Camera-type eye (tissue), 1 donor: ENCODE measurements at places on chromosomes 5 and 9. TPM values are rescaled to one million over a fixed set of nuclear protein-coding genes. Genes with fewer than 3 reads are reported as not detected.

The TTC23L gene
- 2.9 TPM for total RNA-seq

The SLCO6A1 gene
- total RNA-seq: not detected

The MELK gene
- total RNA-seq: 9.2 TPM

The CNTNAP3 gene
- 34.9 TPM for total RNA-seq

The OLFM1 gene
- 48.8 TPM for total RNA-seq

The GABRB2 gene
- 16.1 TPM for total RNA-seq

The FAM151B gene
- total RNA-seq: 12.6 TPM

The CSF1R gene
- 22.4 TPM for total RNA-seq

The CCDC69 gene
- total RNA-seq: 3.8 TPM

The SQSTM1 gene
- 122 TPM for total RNA-seq

The GARIN3 gene
- not detected for total RNA-seq

The PLAC8L1 gene
- not detected for total RNA-seq

The PTGDS gene
- 230 TPM for total RNA-seq

The IFNK gene
- not detected for total RNA-seq

The PHF24 gene
- 11.2 TPM for total RNA-seq

The C9orf50 gene
- 0.71 TPM for total RNA-seq

The SPINK5 gene
- 1.5 TPM for total RNA-seq

The GABRA6 gene
- not detected for total RNA-seq

The WHRN gene
- total RNA-seq: 16.6 TPM

The MYO10 gene
- total RNA-seq: 103 TPM

The CTNND2 gene
- total RNA-seq: 37.3 TPM

The MRPS27 gene
- 56.4 TPM for total RNA-seq

The ZDHHC11B gene
- 2.6 TPM for total RNA-seq

The KIF20A gene
- 12.9 TPM for total RNA-seq

The KLHL3 gene
- total RNA-seq: 23.7 TPM

The IL13 gene
- not detected for total RNA-seq

The ARL10 gene
- 25.1 TPM for total RNA-seq

The LCP2 gene
- total RNA-seq: 8.6 TPM

The SH3RF2 gene
- 1.6 TPM for total RNA-seq

The TRPM3 gene
- 207 TPM for total RNA-seq

The CDH9 gene
- 1.6 TPM for total RNA-seq

The PRRX2 gene
- total RNA-seq: 7.9 TPM

The ARL15 gene
- 89.1 TPM for total RNA-seq

The PCDHGC3 gene
- total RNA-seq: 79.3 TPM

The PCDHB9 gene
- total RNA-seq: 5.9 TPM

The CEL gene
- total RNA-seq: 0.77 TPM

The MYMK gene
- total RNA-seq: 2.1 TPM

The LCN1 gene
- 13.0 TPM for total RNA-seq

The PCDHA6 gene
- 5.6 TPM for total RNA-seq

The CDH6 gene
- 36.2 TPM for total RNA-seq

The CRHBP gene
- total RNA-seq: 3.2 TPM
